ENCODE measurements at places on chromosomes 2 and 18.
A peak's percentile ranks its signal among the peaks of the same experiment; 100 is the strongest.

DNA sequence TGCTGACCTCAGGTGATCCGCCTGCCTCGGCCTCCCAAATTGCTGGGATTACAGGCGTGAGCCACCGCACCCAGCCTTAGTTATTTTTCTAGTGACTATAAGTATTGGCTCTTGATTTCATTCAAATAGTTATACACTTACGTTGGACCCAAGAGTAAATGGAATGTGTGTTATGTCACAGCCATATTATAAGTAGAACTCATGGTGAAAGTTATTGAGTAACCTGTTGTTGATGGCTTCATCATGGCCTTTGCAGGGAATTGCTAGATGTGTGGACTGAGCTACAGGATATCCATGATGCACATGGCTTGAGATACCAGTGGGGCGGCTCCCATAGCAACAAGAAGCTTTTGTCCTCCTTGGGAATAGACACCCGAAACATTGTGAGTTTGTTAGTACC is 44.7 kb downstream of the AFTPH start:
- no peak for DNase-seq

GRCh38 chr18:67241299-67241698 is 275.2 kb downstream of the DSEL start:
- peak; percentile 55 for DNase-seq

DNA sequence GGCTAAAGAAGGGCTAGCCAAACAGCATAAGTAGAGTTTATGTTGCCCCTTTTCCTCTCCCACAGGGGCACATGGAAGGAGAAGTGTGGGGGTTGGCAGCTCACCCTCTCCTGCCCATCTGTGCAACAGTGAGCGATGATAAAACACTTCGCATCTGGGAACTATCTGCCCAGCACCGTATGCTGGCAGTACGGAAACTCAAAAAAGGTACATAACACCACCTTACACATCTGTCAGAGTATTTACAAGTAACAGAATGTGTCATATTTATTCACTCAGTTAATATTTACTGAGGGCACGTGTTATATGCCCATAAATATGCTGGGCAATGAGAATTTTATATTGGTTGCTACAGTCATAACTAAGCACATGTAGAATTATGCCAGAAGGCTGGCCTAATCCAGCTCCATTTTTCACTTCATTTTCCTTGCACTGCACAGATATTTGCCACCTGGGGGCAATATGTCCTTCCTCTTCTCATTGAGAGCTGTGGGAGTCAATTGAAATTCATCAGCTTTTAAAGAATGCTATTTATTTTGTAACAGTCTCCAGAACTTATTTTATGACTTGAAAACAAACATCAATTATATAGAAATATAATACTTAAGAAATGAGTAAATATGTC is 150.6 kb downstream of the RTN4 start:
- no peak for DNase-seq

DNA sequence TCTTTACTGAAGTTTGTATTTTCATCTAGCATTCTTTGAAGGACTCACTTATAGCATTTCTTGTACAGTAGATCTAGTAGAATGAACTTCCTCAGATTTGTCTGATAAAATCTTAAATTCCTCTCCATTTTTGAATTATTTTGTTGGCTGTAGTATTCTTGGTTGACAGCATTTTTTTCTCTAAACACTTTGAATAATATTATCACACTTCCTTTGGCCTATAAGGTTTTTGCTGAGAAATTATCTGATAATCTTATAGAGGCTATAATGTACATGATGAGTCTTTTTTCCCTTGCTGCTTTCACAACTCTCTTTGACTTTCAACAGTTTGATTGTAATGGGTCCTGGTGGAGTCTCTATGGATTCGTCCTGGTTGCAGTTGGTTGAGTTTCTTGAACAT is 169.5 kb downstream of the NOL4 start:
- DNase-seq = no peak

DNA sequence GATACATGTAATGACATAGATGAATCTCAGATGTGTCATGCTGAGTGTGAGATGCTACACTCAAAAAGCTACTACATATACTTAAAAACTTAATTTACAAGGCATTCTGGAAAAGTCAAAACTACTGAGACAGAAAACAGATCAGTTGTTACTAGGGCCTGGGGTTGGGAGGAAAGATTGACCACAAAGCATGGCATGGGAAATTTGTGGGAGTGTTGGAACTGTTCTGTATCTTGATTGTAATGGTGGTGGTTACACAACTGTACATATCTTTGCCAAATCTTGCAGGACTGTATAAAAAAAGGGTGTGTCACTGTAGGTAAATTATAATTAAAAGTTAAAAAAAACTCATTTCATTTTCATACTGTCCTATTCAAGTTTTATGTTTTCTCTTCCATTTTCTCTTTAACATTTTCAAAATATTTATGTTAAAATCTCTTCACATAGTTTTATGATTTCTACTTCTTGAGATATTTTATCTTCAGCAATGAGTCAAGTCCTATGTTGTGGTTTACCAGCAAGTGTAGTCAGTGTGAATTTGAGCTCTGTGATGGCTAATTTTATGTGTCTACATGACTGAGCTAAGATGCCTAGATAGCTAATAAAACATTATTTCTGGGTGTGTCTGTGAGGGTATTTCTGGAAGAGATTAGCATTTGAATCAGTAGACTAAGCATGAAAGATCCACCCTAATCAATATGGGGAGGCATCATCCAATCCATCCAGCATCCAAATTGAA is 58.6 kb upstream of the VRK2 start:
- DNase-seq = no peak

DNA sequence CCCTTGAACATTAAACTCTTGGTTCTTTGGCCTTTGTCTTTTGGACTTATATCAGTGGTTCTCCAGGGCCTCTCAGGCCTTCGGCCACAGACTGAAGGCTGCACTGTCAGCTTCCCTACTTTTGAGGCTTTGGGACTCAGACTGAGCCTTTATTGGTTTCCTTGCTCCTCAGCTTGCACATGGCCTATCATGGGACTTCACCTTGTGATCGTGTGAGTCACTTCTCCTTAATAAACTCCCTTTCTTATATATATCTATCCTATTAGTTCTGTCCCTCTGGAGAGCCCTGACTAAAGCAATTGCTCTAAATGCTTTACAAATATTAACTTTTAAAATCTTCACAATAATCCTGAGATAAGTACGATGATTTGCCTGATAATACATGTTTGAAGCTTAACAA is 353.6 kb upstream of the TRIB2 start:
- no peak for DNase-seq

- DNase-seq = no peak
These were observed 110.4 kb downstream of the MAP2 start for GRCh38 chr2:209534228-209534627.

DNA sequence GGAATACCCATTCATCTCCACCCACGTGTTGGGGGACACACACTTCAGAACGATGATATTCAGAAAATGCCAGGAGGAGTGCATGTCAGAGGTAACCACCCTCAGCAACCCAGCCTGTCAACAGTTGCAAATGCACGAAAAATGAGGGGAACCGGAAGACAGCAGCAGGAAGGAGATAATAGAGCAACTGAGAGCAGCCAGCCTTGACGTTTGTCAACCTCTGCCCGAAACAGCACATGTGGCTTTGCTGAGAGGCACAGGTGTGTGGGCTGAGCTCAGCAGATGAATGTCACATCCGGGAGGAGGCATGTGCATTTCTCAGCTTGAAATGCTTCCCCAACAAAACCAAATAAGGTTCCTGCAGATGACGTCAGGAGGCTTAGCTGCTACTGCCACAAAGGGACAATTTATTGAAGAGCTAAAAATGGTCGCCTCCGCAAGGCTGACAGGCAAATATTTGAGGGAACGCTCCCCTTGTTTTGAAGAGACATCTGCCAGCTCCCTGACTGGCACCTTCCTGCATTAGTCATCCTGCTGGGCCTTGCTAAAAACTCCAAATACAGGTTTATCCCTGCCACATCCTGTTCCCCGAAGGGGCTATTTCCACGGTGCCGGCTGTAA is 419.0 kb downstream of the NBAS start:
- DNase-seq = peak; percentile 20

DNA sequence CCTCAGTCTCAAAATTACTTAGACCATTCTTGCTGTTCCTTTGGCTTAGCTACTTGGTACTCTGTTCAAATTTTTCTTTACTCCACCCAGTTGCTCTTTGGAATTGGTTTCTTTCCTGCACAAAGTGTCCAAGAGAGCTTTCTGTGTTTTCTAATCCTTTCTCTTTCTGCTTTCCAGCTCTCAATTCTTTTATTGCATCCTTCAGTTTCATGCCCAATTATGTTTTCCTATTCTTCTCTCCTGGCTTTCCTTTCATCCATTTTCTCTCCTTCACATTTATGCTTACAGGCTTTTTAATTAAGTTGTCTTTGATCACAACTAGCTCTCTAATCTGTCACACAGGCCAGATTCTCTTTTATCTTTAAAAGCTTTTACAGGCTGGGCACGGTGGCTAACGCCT is 38.2 kb downstream of the UBR3 start:
- no peak for DNase-seq
